CD8-positive, alpha-beta T cell (primary cell): ENCODE measurements at places on chromosomes 11 and 22.

DNA sequence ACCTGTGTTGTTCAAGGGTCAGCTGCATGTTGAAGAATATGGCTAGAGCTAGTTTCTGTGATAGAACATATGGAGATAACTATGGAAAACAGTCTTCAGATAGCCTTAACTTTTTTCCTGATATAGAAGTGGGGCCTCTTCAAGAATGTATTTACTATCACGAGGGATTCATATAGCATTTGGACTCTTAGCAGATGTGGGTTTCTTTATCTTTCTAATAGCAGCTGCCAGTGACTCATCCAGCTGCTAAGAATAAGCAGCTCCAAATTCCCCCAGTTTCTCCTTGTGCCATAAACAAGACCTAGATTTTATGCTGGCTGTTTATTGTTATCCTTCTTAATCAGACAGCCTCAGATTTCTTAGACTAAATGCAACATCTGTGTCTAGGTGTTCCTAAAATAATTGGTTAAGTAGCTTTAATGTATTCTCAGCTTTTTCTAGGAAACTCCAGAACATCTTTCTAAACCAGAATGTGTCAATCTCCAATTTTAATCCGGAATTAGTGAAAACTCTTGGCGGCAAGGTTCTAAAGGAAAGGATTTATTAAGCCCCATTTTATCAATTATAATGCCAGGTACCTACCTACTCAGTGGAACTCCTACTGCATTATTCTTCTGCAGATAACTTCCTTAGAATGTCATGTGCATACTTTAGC is 119.8 kb downstream of the CSTPP1 start:
- DNase-seq, result no peak

- DNase-seq, result peak; percentile 32
These were observed 571 bp downstream of the FAR1 start for GRCh38 chr11:13668957-13669521.

DNA sequence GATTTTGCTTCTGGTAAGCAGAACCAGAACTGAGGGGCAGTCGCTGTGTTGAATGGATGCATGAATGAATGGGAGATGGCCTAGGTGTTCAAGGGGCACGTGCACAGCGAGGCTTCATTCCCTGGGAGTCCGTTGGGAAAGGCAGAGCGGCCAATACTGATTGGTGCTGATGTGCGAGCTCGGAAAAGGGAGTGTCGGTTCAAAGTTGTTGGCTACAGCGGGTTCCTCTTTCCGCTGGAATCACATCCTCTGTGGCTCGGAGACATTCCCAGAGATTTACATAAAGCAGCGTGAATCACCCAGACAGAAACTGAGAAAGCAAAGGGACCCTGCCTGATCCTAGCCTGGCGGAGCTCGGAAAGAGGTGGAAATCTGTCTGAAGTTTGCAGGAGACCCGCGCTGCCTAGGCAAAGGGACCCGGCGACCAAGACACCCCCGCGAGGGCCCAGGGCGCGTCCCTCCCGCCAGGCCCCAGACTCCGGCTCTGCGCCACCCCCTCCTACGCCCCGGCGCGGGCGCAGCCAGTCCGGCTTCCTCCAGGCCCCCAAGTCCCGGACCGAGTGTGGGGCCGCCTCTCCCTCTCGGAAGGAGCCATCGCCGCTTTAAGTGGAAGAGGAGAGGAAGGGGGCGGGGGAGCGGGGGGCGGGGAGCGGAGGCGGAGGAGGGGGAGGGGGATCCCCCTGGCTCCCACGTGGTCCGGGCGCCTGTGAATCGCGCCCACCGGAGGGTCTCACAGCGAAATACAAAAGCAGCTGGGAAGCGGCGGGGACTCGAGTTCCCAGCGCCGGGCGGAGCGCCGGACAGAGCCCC is at the start of gene FJX1:
TSS of gene FJX1 (plus strand) at position 774 of the 810 bp plus-strand sequence. CDS start 177 bp downstream, outside the sequence.
- DNase-seq, result no peak

DNA sequence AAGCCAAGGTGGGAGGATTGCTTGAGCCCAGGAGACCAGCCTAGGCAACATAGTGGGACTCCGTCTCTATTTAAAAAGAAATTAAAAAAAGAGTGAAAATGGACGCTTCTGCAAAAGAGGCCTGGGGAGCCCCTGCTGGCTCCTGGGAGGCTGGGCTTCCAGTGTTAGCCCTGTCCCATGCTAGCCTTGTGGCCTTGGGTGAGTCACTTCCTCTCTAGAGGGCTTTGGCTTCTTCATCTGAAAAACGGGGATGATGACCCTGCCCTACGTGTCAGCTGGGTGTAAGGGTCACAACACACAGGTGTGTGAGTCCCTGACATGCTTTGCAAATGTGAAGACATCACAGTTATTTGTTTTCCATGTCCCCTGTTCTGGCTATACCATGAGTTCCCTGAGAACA is 32.8 kb downstream of the FAM227A start:
- DNase-seq, result no peak

DNA sequence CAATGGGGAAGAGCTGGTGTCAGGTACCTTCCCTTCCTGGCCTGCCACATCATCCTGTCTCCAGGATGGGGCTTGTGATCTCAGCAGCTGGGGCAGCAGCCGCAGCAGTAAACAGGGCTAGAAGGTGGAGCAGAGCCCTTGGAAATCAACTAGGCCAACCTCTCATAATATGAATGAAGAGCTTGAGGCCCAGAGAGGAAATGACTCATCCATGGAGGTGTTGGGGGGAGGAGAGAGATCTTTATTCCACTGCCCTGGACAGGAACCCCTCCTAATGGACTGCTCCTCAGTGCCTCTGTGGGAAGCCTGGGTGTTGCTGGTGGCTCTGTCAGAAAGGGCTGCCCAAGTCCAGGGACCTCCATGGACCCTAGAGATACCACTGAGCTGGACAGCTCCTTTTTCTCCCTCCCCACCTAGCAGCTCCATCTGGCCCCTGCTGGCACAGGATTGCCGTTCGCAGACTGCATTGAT is 111.8 kb downstream of the OSBP2 start:
- no peak for DNase-seq

DNA sequence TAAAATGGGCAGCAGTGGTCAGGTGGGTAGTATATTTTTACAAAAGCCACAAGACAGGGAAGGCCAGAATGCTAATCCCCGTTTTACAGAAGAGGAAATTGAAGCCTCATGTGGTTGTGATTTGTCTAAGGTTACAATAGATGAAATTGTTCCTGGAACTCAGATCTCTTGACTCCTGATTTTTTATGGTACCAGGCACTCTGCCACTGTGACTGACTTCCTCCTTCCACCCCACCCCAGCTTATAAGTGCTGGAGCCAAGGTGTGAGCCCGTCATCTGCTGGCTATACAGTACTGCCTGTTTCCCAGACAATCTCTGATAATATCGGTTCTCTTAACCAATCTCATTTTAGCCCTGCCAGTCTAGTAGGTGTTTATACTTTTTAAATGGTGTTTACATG is 1.9 kb downstream of the SLC5A1 start:
- no peak for DNase-seq

DNA sequence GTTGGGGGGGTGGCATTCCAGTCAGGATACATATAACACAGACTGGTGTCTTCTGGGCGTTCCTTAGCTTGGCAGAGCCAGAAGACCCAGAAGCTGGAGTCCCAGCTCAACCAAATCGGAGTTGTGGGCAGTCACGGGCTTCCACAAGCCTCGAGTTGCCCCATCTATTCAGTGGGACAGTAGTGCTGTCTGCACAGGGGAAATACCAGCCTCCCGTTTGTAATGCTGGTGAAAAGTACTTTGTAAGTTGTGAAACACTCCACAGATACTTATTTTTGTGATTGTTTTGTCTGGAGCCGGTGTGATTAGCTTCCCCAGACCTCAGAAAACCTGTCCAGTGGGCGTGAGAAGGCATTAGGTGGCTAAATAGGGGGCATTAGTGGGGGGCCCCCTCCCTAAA is 13.6 kb downstream of the DGKZ start:
- DNase-seq, result no peak

DNA sequence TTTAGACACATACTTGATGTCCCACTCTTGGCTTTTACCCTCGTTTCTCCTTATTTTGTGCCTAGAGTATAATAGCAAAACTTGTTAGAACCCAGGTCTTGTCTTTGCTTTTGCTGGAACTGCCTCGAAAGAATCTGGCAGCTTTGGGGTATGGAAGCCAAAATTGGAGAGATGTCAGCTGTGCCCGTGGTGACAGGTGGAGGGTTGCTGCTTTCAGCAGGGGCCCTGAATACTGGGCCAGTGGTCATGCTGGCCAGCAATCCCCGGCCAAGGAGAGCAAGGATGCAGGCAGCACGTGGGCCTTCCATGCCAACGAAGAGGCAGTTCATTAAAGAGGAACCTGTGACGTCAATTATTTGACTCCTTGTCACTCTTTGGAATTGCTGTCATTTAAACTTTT is 181.1 kb downstream of the HIPK3 start:
- DNase-seq, result no peak

DNA sequence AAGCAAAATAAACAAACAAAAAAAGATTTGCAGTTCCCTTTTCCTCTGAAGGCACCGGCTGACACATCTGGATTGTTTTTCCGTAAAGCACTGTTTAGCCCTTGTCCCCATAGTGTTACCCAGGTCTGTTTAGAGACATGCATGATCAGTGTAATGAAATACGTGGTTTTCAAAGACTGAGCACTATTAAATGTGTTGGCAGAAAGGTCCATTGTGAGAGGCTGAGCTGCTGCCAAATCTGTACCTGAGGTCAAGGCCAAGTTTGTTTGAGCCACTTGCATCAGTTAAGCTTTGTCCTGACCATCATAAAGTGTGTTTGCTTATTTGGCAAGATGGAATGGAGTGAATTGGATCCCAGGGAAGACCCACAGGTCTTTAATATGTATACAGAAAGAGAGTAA is 26.3 kb downstream of the CTR9 start:
- no peak for DNase-seq

DNA sequence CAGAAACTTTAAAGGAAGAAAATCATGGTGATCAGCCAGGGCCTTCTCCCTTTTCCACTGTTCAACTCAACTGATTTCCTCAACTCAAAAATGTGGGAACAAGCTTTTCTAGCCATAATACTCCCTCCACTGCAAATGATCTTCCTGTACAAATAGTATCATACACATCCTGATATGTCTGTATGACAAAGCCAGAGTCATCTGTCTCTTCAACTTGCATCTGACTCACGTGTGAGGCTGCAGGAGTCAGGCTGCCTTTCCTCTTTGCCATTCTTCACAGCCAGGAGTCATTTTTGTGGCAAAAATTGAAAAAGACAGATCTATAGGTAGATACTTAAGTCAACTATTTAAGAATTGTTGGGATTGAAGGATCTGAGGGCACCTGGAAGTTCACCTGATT is 13.3 kb downstream of the PATZ1 start:
- DNase-seq, result no peak

- DNase-seq, result no peak
These were observed 309.5 kb downstream of the C11orf87 start for GRCh38 chr11:109731451-109731850.

DNA sequence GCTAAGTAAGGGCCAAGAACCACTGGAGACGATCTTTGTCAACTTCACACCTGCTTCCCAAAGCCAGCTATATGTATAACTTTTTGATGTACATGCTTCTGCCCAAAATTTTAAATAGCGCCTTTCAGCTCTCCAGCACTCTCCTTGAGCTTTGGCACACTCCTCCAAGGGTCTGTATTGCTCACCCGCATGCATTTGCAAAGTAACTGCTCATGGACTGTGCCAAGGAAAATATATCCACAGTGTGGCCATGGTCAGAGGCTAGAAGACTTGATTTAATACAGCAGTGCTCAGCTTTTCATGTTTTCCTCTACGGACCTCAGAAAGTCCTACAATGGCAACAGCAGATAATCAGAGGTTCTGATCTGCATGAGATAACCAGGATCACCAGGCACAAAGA is 550.1 kb downstream of the SOX6 start:
- DNase-seq, result no peak

DNA sequence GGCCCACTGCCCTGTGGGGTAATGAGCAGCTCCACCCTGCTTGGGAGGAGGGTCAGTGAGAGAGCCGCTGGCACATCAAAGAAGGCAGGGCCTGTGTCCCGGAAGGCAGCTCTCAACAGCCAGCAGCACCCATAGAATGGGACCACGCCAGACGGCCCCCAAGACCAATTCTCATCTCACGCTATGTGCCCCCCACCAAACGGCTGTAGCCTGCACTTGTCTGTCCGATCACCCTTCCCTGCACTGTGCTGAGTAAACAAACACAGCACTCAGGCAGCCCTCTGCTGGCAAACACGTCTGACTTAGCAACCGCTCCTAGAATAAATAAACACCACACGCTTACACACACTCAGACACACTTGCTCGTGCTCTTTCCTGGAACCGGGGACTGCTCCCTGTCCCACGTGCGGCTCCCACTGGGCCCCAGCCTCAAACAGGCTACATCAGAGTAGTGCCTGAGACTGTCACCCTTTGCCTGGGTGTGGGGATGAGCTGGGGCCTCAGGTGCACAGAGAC is 53.2 kb upstream of the CDON start:
- DNase-seq, result no peak

DNA sequence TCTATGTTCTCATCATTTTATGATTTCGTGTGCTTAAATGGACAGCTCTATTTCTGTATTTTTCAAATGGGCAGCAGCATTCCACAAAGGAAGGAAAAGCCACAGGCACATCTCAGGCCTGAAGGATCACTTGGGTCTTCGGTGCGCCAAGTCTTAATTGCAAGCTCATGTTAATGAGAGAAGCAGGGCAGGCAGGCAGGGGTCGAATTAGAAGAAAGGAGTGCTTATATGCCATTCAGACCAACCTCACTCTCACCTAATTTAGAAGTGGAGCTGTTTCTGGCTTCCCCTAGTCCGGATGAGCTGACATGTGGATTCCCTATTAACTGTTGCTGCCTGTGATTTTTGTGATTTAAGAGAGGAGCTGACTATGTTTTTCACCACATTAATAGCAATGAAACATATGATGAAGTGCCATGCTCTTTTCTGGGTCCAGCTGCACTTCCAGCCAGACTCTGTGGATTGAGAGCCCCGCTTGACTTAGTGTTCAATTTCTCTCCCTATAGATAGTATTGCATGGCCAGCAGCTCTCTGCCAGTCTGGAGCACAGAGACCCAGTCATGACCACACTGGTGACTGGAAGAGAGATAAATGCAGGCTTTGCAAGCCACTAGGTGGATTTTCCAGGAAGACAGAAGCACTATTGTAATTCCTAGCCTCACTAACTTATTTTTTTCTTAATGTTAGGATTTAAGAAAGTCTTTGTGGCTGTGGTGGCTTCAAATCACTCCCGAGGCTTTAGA is 373.9 kb upstream of the FAT3 start:
- no peak for DNase-seq

DNA sequence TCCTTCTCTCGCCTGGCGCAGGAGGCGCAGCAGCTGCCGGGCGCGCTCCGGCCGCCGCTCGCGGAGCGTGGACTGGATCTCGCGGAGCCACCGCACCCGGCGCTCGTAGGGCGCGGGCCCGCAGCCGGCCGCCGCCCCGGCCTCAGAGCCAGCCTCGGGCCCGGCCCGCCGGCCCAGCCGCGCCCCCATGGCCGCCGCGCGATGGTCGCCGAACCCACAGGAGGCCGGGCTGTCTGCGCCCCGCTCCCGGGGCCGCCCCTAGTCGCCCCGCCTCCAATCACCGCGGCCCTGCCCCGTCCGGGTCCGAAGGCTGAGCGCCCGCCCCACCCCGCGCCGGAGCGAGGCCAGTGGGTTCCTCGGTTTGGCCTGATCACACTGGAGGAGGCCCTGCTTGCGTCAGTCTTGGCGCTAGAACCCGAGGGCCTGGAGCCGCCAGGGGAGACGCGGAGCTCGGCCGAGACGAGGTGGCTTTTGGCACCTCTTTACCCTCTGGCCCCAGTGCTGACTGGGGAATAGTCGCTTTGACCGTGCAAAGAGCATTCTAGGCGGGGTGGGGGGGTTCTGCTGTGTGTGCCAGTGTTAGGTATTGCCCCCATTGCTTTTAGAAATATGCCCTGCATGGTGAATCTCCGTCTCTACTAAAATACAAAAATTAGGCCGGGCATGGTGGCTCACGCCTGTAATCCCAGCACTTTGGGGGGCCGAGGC is at the start of gene LRRC75B:
TSS of gene LRRC75B (minus strand) at position 223 of the 708 bp plus-strand sequence. CDS start at position 189, 34 bp downstream.
- peak; percentile 16 for DNase-seq
